ENCODE measurements at places on chromosomes 13 and 19.

DNA sequence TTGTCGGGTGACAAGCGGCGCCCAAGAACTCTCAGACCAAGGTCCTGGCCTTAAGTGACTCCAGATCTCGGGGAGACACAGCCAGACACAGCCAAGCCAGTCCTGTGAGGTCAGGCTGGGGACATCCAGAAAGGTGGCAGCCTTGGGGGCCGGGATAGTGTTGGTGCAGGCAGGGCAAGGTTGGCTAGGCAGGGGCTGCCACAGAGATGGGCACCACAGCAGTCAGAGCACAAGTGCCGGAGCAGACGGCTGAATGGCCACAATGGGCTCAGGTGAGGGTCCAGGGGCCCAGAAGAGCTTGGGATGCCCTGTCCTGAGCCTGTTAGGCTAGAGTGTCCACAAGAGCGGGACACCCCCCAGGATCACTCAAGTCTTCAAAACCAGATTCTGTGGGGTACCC, 32.2 kb downstream of the MAU2 start:
- DNase-seq: no peak

DNA sequence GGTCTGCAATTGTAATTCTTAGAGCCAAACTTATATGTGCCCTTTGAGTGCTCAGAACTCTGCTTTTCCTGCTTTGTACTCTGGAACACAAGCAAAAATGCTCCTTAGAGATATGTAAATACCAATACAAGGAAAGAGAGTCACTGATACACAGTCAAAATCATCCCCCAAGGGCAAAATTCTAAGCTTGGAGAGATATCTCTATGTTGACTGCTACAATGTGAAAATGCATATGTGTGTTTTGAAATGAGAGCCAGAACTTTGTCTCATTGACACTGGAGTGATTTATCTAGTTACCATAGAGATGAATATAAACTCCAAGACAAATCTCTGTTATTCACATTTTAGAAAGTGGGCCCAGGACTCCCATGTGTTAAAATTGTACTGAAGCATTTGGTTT, 494.8 kb upstream of the SLITRK1 start:
- no peak for DNase-seq

GRCh38 chr13:112928972-112929782, 39.8 kb upstream of the MCF2L start:
- DNase-seq: peak; percentile 4

DNA sequence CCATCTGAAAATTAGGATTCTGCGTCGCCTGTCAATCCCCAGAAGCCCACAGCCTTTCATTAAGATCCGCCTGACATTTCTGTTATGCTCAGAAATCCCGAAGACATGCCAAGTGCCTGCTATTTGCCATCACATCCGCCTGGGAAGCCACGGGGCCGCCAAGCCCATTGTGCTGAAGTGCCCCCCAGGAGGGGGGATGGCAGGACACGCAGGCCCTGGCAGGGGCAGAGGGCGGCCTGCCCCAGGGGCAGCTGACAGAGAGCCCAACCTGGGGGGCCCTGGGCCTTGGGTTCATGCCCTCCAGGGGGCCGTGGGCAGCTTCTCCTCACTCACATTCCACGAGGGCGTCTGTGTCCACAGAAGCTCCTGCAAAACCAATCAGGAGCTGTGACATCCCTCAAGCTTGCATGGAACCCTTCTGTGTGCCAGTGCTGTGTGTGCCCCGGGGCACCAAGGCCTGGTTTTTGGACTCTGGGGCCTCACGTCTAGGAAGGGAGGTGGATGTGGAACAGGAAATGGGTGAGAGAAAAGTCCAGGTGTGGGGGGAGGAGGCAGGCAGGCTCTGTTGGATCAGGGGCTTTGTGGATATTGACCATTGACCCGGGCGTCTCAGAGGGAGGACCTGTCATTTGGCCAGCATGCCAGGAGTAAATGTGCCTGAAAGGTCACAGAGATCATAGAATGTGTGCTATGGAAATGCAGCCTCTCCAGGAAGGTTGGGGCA, 122.9 kb downstream of the URI1 start:
- no peak for DNase-seq

DNA sequence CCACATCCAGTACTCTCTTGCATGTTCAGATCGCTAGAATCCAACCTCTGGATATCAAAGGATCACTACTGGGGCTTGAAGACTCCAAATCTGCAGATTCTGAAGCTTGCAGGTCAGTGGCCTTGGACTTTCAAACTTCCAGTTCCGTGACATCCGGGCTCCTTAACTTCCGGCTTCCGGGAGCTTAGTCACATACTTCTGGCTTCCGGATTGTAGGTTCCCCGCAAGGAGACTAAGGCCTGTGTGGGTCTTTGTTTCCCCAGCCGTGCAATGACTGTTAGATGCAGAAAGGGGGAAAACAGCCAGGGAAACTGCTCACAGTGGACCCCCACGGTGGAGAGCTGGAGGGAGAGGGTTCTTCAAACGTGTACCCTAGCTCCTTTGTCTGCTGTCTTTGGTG, 41.4 kb downstream of the ZNF333 start:
- no peak for DNase-seq

DNA sequence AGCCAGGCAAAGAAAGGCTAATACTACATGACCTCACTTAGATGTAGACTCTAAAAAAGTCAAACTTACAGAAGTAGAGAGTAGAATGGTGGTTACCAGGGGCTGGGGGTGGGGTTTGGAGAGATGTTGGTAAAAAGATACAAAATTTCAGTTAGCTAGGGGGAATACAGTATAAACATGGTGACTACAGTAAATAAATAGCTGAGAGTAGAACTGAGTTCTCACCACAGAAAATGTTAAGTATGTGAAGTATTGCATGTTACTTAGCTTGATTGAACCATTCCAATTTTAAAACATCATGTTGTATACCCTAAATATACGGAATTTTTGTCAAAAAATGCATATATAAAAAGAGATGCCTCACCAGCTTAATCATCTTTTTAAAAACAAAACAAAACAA, 67.5 kb upstream of the DOCK9 start:
- DNase-seq: peak; percentile 66

DNA sequence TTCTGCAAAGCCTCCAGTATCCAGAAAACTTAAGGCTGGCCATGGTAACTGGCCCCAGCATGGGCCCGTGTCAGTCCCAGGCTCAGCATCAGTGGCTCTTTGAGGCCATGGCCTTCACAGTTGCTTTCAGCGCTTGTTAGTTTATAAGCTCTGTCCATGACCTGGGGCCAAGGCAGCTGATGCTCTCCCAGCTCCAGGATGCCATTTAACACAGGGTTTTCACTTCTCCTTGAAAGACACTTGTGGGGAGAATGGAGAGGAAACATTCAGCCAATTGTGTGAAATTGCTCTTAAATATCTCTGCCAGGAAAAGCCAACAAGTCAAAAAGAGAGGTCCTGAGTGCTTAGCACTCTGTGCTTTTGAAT, 321.3 kb downstream of the FOXO1 start:
- no peak for DNase-seq

GRCh38 chr19:40981591-40981990, 9.5 kb upstream of the CYP2B6 start:
- DNase-seq: no peak

- DNase-seq: no peak
These were observed 3.7 kb downstream of the KIRREL2 start for GRCh38 chr19:35860436-35860817.

- no peak for DNase-seq
These were observed 16.2 kb downstream of the MARK4 start for GRCh38 chr19:45267296-45267695.

DNA sequence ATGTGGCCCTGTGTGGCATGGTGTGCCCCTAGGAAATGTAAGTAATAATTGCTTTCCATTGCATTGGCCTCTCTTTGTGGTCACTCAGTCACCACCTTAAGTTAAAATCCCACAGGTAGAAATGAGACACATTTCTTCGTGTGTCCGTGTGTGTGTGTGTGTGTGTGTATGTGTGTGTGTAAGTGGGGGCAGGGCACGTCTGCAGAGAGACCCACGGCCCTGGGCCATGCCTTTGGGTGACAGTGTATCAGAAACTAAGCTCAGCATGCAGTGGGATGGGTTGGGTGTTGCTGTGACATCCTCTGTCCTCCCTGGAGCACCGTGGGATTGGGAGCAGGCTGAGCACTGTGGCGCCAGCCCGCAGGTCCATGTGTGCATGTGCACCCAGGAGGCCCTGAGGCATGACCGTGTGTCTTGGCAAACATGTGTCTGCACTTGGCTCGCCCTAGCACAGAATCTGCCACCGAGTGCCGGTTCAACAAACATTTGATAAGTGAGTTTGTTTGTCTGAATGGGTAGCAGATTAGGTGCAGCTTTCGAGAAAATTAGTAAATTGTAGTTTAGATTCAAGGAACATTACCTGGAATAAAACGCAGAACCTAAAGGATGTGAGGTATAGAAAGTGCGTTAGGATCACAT, 91.8 kb downstream of the WTIP start:
- no peak for DNase-seq

GRCh38 chr13:97215325-97215724, 6.8 kb upstream of the MBNL2 start:
- no peak for DNase-seq

- DNase-seq: peak; percentile 64
These were observed 3.0 kb upstream of the PRKD2 start for GRCh38 chr19:46719629-46720502.

GRCh38 chr13:28494778-28495537, at the start of gene FLT1:
Gene FLT1, minus strand, starts transcription at chr13:28495128. Its CDS starts 285 bp downstream, at chr13:28494843.
- DNase-seq: no peak

DNA sequence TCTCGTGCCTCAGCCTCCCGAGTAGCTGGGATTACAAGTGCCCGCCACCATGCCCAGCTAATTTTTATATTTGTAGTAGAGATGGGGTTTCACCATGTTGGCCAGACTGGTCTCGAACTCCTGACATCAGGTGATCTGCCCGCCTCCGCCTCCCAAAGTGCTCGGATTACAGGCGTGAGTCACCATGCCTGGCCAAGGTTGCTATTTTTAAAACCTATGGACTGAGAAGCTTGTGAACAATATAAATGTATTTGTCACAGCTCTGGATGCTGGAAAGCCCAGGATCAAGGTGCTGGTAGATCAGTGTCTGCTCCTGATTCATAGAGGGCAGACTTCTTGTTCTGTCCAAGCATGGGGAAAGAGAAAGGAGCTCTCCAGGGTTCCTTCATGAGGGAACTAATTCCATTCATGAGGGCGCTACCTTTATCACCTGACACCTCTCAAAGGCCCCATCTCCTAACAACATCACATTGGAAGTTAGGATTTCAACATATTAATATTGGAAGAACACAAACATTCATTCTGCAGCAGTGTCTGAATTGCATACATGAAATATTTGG, 16.1 kb downstream of the CARD8 start:
- DNase-seq: peak; percentile 14

DNA sequence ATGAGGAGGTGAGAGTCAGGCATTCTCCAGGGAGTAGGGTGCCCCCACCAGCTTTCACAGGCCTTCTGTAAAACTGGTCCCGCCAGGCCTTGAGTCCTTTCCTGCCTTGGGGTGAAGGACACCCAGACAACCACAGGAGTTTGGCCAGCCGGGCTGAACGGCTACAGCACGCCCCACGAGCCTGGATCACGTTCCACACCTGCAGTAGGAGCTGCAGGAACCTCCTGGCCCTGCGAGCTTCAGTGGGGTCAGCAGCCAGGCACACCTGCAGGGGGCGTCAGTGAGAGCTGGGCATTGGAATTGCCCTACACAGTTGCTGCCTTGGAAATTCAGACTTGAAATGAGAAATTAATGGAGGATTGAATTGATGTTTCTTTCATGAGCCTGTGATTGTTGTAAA, 45.7 kb downstream of the COL4A2 start:
- no peak for DNase-seq

GRCh38 chr19:48705431-48705830, 9.7 kb downstream of the FUT2 start:
- DNase-seq: no peak

DNA sequence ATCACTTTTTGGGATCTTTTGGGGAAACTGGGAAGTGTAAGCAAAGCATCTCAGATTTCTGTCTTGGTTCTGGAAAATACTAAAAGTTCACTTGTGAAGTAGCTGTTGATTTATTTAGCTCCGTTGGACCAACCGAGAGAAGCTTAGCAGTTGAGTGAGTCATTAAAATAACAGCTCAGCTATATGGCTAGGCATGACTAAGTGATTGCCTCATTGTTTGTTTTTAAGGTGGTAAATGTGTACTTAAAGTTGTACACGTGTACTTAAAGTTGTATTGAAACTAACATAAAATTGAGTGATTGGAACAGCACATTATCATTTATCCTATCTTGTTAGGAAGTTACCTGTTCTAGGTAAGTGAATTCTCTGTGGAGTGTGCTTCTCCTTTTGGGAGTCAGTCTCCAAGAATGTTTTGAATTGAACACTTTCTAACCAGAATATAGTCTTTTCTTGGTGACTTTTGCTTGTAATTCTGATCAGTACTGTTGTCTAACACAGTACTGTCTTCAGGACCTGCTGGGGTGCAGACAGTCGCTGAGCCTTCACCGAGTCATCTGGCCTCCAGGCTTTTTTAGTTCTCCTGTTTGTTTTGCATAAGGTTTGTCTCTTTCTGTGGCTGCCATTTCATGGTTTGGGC, 2.9 kb upstream of the DCUN1D2 start:
- peak; percentile 98 for DNase-seq

DNA sequence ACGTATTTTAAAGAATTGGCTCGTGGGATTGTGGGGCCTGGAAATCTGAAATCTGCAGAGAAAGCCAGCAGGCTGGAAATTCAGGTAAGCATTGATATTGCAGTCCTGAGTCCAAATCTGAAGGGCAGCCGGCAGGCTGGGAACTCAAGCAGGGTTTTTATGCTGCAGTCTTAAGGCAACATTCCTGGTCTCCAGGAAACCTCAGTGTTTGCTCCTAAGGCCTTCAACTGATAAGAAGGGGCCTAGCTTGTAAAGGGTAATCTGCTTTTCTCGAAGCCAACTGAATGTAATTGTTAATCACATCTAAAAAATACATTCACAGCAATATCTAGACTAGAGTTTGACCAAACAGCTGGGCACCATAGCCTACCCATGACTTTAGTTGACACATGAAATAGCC, 154.4 kb downstream of the EFNB2 start:
- DNase-seq: peak; percentile 91

- no peak for DNase-seq
These were observed 272.2 kb upstream of the KLF12 start for GRCh38 chr13:74406420-74406819.

GRCh38 chr13:31042049-31042448, 109.6 kb downstream of the TEX26 start:
- no peak for DNase-seq

- DNase-seq: peak; percentile 46
These were observed 633 bp downstream of the SPHK2 start for GRCh38 chr19:48619692-48620585.

DNA sequence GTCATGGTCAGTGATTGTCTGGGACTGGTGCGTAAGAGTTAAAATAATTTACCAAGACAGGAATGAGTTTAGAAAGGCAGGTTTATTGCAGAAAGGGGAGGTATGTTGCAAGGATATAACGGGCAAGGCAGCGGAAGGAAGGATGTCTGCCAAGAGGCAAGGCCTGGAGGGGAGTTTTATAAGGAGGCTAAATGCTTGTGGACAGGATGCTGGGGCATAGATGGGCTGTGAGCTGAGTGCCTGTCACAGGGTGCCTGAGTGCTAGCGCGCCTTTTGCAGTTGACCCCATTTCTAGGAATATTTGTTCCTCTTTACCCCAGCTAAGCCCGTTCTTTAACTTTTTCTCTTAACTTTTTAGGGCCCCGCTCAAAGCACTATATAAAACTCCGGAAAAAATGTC, 58.7 kb downstream of the TEX26 start:
- no peak for DNase-seq
